ENCODE measurements at places on chromosomes 5 and 9.

- no peak for DNase-seq
These were observed 11.1 kb upstream of the ARAP3 start for GRCh38 chr5:141692919-141693725.

DNA sequence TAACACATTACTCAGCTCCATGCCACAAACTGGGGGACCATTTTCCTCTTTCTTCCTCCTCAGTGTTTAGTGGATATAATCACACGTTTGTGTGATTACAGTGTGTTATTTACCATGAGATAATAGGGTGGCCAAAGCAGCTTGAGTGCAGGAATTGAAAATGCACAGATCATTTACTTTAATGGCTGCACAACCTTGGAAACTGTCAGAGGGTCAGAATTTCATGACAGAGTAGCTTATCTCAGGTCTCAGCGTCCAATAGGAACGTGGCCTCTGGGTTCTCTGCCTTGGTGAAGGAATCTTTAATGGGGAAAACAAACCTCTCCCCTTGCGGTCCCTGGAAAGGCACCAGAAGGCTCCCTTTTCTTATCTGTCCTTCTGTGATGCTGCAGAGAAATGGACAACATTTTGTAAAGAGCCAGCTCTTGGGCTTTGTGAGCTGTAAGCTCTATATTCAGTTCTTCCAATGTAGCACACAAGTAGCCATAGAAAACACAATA lies 87.4 kb upstream of the CD180 start:
- DNase-seq = no peak

GRCh38 chr5:103951776-103952175 lies 389.2 kb upstream of the NUDT12 start:
- no peak for DNase-seq

DNA sequence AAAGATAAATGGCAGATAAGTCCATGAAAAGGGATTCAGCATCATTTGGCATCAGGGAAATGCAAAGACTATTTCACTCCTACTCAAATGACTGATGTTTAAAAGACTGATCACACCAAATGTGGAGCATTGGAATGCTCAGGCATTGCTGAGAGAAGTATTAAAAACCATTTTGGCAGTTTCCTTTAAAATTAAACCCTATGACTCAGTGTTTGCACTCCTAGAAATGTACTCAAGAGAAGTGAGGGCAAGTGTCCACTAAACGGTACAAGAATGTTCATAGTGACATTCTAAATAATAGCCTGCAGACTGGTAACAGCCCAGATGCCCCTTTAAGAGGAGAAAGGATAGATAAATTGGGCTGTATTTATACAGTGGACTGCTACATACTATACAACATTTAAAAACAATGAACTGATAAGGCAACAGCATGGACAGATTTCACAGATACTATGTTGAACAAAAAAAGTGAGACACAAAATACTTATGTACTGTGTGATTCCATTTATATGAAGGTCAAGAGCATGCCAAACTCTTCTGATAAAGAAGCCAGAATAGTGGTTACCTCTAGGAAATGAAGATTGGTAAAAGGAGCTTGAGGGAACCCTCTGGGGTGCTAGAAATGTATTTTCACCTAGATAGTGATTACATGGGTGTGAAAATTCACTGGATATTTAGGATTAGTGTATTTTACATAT lies 24.6 kb downstream of the APC start:
- DNase-seq = no peak

DNA sequence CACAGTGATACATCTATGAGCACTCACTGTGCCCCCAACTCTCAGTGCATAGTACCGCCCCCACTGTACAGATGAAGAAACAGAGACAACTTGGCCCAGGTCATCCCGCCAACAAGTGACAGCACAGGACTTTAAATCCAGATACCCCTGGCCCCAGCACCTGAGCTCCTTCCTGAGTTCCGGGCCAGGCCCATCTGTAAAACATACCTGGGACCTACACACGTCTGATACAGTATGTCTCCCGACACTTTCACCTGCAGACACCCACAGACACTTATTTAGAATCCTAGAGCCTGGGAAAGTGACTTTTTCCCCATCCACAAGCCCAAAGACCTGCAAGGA lies 60.8 kb upstream of the SLC25A51 start:
- DNase-seq = no peak

Measured in BE2C (cell line).